Stimulated activated CD8-positive, alpha-beta memory T cell treated with anti-CD3 and anti-CD28 coated beads, Interleukin-2, amount 100 ng/mL, for 48 hours (primary cell): ENCODE measurements at places on chromosomes 3 and 15.

- DNase-seq, result no peak
These were observed 161.6 kb upstream of the FRMD4B start for GRCh38 chr3:69547461-69547880.

- DNase-seq, result no peak
These were observed 53.4 kb downstream of the BTLA start for GRCh38 chr3:112445839-112446238.

DNA sequence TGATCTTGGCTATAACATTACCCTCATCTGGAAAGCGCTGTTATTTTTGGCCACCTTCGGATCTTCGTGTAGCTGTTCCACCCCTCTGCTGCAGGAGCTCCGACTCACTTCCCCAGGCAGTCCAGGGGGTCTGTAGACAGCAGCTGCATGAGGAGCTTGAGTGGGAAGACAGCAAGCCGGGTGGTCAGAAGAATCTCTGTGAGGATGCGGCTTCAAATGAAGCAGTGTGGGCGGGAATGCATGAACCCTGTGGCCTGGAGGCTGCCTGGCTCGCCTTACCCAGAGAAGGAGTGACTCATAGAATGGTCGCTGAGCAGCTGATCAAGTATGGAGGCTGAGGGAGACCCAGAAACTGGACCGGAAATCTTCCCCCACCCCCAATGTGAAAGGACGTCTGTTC is 45.2 kb upstream of the NR2F2 start:
- DNase-seq, result no peak

GRCh38 chr15:24734396-24734795 is 58.8 kb downstream of the NPAP1 start:
- DNase-seq, result no peak

GRCh38 chr3:7669641-7670040 is 808.7 kb downstream of the GRM7 start:
- DNase-seq, result no peak

DNA sequence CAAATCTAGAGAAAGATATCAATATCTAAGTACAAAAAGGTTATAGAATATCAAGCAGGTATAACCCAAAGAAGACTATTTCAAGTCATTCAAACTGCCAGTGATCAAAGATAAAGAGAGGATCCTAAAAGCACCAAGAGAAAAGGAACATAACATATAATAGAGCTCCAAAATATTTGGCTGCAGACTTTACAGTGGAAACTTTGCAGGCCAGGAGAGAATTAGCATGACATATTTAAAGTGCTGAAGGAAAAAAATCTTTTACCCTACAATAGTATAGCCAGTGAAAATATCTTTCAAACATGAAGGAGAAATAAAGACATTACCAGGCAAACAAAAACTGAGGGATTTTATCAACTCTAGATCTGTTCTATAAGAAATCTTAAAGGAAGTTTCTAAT is 254.3 kb upstream of the ARHGEF26 start:
- DNase-seq, result no peak

DNA sequence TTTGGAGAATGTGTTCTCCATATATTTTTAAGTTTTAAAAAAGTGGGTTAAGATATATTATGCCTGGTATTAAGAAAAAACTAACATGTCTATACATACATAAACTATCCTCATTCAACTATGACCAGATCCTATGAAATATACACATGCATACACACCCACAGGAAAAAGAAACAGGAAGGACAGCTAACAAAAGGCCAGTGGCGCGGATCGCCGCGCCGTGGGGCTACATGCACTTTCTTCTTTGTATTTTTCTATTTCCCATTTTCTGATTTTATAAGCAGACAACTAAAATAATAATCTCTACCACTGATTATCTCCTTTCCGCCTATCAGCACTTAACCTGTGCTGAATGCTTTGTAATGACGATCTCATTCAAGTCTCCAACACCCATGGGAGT is 160.1 kb downstream of the OR4M2 start:
- DNase-seq, result no peak
